ENCODE measurements at places on chromosomes 4 and X.

GRCh38 chr4:150259861-150260567 is 181.8 kb downstream of the DCLK2 start:
- no peak for DNase-seq

DNA sequence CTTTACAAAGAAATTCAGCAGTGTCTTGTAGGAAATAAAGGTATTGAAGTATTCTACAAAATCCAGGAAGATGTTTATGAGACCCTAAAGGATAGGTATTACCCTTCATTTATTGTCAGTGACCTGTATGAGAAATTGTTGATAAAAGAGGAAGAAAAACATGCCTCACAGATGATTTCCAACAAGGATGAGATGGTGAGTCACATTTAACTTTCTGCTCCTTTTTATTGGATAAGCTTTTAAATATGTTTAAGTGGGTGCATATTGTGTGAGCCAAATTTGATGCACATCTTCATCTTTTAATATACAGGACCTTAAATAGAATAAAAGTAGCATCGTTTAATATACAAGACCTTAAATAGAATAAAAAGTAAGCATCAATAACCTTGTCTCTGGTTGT is 72.1 kb downstream of the LRP2BP start:
- DNase-seq: no peak

DNA sequence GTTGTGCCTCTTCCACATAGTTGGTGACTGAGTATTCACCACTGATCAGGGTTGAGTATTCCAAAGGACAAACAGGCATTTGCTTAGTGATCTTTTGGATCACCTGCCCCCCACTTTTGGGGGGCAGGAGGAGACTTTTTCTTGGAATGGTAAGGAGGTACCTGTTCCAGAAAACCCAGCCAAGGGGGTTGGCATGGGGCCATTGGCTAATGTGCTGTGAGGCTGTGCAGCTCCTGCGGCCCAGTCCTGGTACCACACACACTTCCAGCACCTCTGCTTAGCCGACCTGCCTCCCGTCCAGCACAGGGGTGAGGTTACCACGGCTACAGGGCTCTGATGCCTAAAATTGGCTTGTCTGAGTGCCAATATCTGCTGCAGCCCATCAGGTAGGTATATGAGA is 40.1 kb upstream of the MGST2 start:
- DNase-seq: no peak

GRCh38 chr4:153409412-153409811 is 56.7 kb upstream of the TMEM131L start:
- no peak for DNase-seq

DNA sequence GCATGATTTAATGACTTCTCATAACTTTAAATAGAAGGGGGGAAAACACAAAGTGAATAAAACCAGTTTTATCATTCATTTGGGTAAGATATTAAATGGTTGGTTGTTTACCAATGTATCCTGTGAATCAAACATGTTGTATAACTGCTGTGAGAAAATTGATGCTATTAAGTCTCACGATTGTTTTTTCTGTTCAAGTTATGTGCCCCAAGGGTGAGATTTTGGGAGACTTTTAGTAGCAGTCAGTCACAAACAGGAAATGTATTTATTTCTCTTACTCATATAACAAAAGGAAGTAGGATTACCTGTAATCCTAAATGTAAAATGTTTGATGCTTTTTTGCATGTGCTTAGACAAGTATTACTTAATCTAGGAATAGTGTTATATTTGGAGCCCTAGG is 39.2 kb downstream of the MTHFD2L start:
- DNase-seq: no peak

GRCh38 chr4:99202536-99202935 is 16.5 kb downstream of the ADH6 start:
- no peak for DNase-seq

DNA sequence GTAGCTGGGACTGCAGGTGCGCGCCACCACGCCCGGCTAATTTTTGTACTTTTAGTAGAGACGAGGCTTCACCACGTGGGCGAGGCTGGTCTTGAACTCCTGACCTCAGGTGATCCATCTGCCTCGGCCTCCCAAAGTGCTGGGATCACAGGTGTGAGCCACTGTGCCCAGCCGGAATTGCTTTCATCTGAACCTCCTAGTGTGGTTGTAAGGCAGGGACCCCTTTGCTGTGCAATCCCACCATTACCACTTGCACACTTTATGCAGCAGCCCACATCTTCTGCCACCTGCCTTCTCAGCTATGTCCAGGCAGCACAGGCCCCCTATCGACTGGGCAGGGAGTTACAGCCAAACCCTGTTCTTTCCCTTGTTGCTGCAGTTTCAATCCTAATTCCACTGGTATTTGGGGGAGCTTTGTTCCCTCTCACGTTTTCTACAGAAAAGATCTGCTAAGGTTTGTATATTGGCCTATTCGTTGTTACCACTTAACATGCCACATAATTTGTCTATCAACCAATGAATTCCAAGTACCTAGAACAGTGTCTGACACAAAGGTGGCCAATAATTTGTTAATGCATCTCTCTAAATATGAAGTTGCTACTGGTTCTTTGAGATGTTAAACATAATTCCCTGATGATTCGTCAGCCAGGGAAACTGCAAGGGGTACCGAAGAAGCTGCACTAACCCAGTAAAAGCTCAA is 6.5 kb downstream of the RPL39 start:
- peak; percentile 46 for DNase-seq

GRCh38 chr4:39045827-39046221 is 13.6 kb upstream of the TMEM156 start:
- no peak for DNase-seq

DNA sequence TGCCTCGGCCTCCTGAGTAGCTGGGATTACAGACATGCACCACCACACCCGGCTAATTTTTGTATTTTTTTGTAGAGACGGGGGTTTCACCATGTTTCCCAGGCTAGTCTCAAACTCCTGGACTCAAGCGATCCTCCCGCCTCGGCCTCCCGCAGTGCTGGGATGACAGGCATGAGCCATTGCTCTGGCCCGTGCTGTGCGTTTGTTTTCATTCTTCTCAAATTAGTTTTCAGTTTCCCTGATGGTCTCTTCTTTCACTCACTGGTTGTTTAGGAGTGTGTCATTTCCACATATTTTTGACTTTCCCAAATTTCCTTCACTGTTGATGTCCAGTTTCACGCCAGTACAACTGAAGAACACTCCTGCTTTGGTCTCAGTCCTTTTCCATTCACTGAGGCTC is 31.8 kb downstream of the SH3TC1 start:
- no peak for DNase-seq

- DNase-seq: no peak
These were observed 95.2 kb downstream of the SHROOM4 start for GRCh38 chrX:50718776-50719175.

GRCh38 chrX:129529685-129530281 is 6.5 kb upstream of the SMARCA1 start:
- DNase-seq: no peak

DNA sequence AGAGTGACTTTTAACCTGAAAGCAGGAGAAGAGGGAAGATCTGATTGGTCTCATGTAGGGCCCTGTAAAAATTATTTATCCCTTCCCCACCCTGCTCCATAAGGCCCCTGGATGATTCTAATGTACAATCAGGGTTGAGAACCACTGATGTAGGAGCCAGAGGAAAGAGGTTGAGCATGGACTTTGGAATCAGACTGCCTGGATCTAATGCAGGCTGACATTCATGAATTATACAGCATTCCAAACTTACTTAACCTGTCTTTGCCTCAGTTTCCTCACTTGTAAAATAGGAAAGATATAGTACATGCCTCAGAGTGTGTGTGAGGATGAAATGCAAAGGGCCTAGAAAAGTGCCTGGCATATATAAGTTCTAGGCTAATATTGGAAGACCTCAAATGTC is 47.0 kb downstream of the STX18 start:
- no peak for DNase-seq

- no peak for DNase-seq
These were observed 17.5 kb downstream of the PALLD start for GRCh38 chr4:168514249-168514852.

GRCh38 chr4:125350470-125351135 is 35.8 kb downstream of the FAT4 start:
- DNase-seq: no peak

DNA sequence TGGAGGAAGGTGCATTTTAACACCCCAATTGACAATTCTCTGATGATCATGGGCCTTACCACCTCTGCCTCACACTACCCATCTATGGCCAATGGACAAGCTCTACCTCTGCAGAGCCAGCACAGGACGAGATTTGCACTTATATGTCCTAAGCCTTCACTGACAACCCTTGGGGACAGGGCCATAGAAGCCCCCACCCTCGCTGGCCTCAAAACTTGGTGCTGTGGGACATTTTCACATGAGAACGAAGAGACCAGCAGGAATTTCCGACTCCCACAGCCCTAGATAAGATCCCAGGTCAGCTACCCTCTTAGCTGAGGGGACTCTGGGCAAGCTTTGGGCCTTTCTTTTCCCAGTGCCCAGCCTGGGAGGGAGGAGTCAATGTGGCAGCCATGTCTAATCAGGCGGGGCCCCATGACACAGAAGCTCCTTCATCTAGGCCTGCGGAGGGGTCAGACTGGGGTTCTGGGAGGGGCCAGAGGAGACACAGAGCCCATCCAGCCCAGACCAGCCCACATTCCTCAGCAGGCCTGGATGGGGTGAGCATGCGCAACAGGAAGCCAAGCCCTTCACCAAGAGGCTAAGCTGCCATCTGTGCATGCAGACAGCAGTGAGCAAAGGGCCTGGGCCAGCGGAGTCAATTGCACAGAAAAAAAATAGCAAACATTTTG is 12.1 kb downstream of the PJA1 start:
- DNase-seq: no peak

DNA sequence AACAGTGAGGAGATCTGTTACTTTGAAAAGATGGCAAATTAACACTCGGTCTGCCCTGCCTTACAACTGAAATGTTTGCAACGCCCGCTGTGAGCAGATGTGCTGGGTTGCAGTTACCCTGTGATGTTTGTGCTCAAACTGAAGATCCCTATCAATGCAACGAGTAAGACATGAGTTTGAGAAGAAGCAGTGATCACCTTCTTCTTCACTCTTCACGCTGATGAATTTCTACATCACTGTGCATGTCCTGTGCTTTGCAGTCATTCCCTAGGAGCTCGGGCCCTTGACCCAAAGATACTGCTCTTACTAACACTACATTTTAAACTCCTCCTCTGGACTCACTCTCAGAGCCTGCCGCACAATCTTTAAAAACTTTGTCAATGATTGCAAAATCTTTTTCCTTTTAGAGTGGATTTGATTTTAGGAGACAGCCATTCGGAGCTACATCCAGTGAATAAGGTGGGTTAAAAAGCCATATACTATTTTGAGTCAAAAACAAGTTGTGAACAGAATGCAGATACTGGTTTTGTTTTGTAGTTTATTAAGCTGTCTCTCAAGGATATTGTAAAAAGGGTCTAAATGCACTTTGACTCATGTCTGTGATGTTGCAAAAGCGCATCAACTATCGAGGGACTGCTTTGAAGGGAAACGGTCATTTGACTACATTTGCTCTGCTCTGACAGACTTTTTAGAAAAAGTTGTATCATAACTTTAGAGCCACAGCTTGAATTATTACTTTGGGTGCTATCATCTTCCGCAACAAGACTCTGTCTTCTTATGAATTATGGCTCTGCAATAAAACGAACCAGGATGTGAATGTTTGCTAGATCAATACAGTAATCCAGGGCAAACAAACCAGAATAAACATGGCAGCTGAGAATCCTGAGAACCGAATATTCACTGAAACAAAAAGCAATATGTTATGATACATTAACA is 5.7 kb upstream of the RHOH start:
- DNase-seq: peak; percentile 2

- no peak for DNase-seq
These were observed 291.0 kb upstream of the HAND2 start for GRCh38 chr4:173821036-173821435.

DNA sequence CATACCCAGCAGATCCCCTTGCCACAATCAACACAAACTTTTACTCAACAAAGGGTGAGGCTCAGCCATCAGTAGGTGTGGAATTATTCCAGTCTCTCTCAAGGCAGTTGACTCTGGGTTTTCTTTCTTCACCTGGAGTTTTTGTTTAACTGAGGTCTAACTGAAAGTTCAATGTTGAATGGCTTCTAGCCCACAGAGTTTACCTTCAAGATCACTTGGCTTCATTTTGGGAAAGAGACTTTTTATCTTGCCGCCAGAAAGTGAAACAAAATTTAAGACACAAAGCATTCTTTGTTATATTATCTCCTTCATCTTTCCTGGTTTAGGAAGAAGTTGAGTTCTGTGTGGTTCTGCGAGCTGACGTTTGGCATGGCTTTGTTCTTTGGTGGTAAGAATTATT is 83.8 kb upstream of the RASGEF1B start:
- DNase-seq: no peak

DNA sequence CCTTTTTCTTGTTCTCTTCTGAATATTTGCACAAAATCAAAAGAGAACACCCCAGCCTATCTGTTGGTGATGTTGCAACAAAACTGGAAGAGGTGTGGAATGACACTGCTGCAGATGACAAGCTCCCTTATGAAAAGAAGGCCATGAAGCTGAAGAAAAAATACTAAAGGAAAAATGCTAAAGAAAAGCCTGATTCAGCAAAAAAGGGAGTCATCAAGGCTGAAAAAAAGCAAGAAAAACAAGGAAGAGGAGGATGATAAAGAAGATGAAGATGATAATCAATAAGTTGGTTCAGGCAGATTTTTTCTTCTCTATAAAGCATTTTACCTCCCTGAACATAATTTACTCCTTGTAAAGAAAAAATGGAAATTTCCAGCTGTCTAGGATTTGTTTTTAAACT is 1538.8 kb downstream of the RPA4 start:
- DNase-seq: no peak

GRCh38 chrX:18668071-18668835 is 3.7 kb downstream of the RS1 start:
- no peak for DNase-seq

DNA sequence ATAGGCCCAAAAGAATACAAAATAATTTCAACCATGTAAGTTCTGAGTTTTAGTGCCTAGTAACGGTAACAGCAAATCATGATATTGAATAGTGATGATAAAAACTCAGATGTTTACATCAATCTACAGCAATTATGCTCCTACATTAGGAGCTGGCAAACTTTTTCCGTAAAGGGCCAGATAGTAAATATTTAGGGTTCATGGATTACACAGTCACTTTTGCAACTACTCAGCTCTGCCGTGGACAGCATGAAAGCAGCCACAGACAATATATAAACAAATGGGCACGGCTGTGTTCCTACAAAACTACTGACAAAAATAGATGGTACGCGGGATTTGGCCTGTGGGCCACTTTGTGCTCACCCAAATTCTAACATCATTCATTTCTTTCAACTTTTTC is 167.8 kb upstream of the NAP1L5 start:
- DNase-seq: no peak

GRCh38 chr4:126614356-126614855 is 1018.4 kb upstream of the INTU start:
- DNase-seq: no peak

DNA sequence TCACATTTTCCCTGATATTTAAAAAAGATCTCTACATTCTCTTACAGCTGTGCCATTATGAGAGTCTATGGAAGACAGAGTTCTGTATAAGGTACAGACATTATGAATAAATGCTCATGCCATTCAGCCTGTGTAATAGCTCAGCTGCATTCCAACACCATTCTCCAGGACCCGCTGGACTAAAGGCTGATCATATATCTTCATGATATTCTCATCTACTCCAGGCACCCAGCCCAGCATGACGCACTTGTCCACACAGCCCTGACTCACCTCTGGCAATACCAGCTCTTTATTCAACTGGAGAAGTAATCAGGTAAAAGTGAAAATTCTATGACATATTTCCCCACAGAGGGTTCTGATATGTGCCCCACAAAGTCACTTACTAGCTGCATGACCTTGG is 437.5 kb upstream of the FGF16 start:
- no peak for DNase-seq

- no peak for DNase-seq
These were observed 27.8 kb downstream of the COPS4 start for GRCh38 chr4:83062739-83063138.
